ENCODE measurements at places on chromosomes 12 and 14.

DNA sequence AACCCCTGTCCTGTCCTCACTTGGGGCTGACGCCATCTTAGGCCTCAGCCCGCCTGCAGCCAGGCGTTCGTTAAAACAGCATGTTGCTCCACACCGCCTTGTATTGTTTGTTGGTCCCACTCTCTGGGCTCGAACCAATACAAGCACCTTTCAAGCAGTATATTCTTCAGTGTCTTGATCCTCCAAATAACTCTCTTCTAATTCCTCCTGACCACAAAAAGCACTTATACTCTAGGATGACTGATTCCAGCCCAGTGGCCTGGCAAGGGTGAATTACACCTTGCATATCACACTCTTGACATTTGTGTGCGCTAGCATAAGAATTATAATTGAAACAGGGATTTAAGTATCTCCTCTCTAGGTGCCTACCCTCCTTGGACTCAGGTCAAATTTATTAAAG is 7.1 kb downstream of the CCER1 start:
- DNase-seq, result no peak

- no peak for DNase-seq
Measured at GRCh38 chr14:97215263-97215969, 418.2 kb downstream of the VRK1 start.

DNA sequence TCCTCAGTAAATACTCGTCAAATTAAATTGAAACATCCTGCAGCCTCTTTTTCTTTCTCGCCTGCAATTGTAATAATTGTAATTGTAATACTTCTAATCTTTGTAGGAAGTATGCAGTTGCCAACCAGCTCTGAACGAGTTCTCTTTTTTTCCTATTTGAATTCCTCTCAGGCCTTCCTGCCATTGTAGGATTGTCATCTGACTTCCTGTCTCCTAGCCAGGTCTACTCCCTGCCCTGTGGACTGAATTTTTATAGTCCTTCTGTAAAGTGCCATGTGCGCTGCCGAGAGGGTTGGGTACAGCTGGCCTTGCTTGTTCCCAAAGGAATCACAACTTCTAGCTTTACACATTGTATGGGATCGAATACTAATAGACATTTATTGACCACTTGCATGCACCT is 183.3 kb downstream of the SSPN start:
- no peak for DNase-seq

- DNase-seq, result no peak
Measured at GRCh38 chr12:54133772-54134375, 54.9 kb downstream of the SMUG1 start.

DNA sequence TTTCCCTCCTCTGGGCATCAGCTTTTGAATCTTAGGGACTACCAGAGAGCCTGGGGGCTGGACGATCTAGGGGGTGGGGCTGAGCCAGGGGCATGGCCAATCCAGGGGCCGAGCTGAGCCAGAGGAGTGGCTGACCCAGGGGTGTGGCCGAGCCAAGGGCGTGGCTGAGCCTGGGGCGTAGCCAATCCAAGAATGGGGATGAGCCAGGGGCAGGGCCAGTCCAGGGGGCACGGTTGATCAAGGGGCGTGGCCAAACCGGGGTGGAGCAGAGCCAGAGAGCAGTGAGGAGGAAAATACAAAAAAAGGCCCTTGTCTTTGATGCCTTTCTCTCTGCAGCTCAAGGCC is 219.3 kb upstream of the NOS1 start:
- peak; percentile 61 for DNase-seq

- no peak for DNase-seq
Measured at GRCh38 chr12:13900718-13901117, 80.7 kb downstream of the GRIN2B start.

DNA sequence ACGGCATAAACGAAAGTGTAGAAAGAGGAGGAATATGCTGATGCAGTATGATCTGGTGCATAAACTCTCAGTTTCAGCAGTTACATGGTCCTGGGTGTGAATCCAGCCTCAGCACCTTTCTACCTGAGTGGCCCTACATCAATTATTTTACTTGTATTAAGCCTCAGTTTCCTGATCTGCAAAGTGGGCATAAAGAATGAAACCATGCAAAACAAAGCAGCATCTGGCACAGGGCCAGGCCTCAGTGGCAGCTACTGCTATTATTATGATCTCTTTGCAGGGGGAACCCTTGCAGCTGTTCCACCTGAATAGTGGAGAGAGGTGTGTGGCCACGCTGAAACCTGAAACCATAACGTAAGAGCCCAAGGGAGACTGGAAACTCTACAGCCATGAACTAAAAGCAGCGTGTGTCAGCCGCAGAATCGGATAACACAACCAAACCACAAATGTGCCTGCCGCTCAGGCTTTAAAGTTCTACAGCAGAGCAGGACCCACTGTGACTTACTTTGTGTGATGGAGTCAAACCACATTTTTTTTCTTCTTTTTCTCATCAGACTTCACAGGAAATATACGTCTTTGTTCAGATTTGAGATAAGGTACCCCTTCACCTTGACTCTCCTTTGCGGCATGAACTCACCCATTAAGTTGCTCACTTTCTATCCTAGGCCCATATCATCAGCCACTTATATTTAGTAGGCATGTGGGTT is 29.2 kb upstream of the FOS start:
- no peak for DNase-seq

DNA sequence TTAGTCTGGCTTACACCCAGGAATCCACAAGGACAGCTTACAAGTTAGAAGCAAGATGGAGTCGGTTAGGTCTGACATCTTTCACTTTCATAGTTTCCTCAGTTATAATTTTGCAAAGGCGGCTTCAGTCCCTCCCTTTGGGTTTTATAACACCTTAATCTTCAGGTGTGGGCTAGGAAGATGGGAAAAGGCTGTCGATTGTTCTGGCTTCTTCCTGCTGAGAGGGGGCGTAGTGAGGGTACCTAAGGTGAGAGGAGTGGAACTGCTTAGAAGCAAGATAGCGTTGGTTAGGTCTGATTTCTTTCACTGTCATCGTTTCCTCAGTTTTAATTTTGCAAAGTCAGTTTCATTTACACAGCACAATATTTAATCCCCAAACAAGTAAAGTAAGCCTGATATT is 10.1 kb downstream of the A2ML1 start:
- DNase-seq, result no peak

- peak; percentile 63 for DNase-seq
Measured at GRCh38 chr14:55107766-55108554, 21.1 kb upstream of the LGALS3 start.

DNA sequence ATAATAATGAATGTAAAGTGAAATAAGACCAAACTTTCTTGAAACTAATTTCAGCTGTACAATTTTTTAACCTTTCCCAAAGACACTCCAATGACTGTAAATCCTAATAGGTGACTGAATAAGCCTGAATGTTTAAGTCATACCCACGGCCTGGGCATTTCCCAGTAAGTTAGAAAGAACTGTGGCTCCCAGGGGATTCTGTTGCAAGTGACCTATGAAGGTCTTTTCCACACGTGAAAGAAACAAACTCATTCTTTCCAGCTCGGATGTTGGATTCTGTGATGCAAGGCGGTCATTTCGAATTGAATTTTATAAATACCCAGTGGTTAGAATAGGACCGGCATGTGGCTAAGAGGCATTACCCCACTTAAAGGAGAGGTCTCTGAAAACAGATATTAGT is 1134.4 kb downstream of the GALC start:
- no peak for DNase-seq

DNA sequence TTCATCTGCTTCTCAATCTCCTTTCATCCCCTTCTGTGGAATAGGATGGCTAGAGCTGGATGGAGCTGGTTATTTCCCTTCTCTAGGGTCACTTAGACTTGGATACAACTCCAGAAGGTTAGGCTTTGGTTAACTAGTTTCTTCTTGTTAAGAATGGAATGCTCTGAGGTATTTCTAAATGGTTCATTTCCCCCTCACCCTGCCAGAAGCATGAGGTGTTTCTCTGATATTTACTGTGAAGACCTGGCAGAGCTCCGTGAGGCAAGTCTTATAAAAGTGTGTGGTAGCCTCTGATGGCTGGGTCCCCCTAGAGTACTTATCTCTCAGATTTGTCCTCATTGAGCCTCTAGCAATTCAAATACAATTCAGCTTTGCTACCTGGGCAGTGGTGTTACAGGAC is 207.9 kb downstream of the SLC16A7 start:
- DNase-seq, result no peak

GRCh38 chr14:93591506-93591905 is 160.8 kb downstream of the UNC79 start:
- DNase-seq, result no peak

DNA sequence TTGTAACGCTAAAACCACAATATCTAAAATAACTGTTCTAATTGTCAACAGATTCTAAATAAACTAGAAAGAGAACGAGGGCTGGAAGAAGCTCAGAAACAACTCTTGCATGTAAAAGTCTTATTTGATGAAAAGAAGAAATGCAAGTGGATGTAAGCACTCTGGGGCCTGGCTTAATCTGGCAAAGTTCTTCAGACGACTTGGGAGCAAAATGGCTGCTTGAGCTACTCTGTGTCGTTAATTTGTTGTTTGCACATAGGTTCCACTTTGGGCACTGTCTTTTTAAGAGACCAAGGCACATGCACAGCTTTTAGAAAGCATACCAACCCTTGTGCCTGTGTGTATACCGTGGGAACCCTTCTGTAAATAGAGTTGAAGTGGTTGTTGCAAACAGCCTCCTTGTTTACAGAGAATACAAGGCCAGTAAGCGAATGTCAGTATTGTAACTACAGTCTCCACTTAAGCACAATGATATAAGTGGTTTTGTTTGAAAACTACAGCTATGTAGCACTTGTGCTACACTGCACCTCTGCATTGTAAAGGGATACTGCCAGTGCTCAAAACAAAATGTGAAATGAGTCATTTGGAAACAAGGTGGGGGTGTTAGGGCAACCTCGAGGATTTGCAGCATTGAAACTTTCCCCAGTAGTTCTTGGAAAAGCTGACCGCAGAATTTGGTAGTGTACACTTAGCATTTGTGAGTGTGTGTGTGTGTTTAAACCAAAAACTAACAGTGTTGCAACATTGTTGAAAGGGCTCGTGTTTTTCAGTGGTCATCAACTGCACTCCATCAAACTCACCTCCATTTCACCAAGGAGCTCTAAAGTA is 154.3 kb downstream of the CEP83 start:
- DNase-seq, result no peak

DNA sequence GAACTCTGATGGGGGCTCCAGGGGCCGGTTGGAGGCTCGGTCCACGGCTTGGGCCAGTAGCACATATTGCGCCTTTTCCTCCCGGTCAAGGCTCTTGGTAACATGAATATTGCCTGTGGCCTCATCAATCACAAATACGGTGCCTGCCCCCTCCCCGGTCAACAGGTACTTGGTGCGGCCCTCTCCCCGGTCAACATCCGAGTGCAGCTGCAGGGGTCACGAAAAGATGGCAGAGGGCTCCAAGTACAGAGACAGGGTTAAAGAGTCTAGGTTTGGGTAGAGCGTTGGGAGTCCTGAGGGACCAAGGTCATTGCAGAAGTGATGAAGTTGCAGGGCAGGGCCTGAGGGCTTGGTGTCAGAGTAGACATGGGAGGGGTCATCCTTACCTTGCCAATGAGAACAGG is 2.2 kb downstream of the CDH24 start:
- DNase-seq, result no peak

DNA sequence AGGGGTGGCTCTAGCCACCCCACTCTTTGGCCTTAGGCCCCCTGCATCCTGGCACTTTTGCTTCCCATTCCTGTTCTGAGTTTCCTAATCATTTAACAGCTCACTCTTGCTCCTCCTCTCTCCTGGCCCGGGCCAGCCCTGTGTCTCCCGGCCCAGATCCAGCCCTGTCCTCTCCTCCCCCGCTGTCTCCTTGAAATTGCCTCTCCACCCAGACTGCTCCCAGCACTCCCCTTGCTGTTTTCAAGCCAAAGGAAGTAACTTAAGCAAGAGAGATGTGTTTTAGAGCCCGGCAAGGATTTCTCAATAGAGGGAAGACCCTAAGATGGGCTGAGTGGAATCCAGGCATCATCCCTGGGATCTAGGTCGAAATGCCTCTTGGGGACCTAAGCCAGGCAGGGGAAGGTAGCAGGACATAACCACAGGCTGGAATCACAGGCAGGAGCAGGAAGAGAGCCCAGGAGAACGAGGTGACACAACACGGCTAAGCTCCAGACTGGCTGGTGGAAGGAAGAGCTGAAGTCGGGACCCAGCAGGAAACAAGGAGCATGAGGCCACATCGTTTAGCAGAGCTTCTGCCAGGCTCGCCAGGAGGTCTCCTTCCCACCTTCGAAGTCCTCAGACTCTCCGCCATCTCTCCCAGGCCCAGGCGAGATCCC is 2.0 kb upstream of the LRP1-AS start:
- DNase-seq, result peak; percentile 80

- DNase-seq, result no peak
Measured at GRCh38 chr12:127750076-127750840, 516.7 kb upstream of the TMEM132C start.

- no peak for DNase-seq
Measured at GRCh38 chr14:34733245-34733644, 18.9 kb upstream of the CFL2 start.

DNA sequence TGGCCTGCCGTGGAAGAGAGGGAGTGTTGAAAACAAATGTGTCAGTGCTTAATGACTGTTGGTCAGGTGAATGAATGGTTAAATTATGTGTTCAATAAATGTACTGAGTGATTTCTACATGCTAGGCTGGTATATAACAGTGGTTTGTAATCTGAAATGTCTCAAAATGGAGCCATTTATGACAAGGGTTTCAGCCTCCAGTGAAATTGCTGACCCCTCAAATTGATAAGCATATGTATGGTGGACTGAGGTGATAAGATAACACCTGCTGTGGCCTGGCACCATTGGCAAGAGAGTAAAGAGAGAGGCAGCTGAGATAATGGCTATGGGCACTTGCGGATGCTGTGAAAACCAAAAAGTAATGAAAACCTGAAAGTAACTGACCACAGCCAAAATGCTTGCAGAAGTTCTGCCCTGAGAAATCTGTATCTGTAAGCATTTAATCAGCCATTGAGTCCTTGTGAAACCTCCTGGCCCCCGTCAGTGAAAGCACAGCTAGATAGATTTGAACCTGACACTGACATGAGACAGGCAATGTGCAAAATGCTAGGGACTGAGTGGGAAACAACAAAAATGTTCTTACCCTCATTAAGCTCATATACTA is 1.4 kb upstream of the BCAT1 start:
- DNase-seq, result no peak

DNA sequence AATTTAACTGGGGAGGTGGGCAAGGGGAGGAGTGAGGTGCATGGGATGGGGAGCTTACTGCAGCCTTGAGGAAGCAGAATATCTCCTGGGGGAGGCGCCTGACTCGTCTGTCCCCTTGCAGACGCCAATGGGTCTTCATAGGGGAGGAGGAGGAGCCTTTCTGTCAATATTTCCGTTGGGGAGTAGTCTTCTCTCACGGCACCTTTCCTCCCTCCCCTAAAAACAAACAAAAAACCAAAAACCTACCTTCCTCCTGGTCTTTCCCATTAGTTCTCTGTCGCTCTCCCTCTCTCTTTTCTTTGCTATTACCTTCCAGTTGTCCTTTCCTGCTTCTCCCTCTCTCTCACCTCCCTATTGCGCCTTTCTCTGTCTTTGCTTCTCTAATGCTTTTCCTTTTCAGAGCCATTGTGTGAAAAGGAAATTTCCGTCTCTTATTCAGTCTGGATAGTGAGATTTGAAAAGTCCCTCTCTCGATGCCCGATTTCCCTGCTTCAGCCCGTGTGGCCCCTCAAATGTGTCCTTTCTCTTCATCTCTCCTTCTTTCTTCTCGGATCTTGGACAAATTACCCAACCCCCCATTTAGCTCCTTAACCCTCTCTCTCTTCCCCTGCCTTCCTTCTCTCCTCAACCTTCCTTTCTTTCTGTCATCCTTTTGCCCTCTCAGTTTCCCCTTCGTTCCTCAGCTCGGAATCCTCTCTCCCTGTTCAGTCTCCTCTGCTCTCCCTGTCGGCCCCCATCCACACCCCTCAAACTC is 5.9 kb downstream of the GPR84 start:
- no peak for DNase-seq
